Ovary (tissue), 10 donors: ENCODE measurements at places on chromosomes 6 and 20.

- DNase-seq: no peak
Observed at GRCh38 chr20:37885593-37886503, 17.1 kb upstream of the VSTM2L start.

GRCh38 chr6:7687145-7688111, 38.5 kb upstream of the BMP6 start:
- DNase-seq: no peak

DNA sequence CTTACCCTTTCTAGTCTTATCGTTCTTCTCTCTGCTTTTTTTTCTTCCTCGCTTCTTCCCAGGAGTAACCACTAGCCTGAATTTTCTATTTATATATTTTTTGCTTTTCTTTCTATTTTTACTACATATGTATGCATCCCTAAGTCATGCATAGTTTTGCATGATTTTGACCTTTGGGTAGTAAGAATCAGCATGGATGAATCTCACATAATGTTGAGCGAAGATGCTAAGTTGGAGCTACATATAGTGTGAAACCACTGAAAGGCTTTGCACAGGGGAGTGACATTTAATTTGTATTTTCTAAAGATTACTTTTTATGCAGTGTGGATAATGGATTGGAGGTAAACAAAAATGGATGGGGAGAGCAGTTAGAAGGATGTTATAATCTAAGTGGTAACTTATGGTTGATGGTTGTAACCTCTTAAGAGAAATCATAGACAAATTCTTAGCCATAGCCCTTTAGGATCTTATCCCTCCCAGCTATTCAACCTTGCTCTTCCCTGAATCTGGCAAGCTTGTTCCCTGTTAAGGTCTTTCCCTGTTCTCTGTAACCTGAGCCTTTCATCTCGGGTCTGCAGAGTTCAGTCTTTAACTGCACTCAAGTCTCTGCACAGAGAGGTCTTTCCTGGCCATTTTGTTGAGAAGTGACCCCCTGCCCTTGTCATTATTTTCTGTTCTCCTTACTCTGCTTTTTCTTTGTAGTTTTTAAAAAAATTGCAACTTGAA, 18.0 kb downstream of the PEX7 start:
- no peak for DNase-seq

GRCh38 chr20:9490631-9491030, 23.8 kb upstream of the LAMP5 start:
- no peak for DNase-seq

- no peak for DNase-seq
Observed at GRCh38 chr6:158815907-158816306, 3.3 kb downstream of the EZR start.

DNA sequence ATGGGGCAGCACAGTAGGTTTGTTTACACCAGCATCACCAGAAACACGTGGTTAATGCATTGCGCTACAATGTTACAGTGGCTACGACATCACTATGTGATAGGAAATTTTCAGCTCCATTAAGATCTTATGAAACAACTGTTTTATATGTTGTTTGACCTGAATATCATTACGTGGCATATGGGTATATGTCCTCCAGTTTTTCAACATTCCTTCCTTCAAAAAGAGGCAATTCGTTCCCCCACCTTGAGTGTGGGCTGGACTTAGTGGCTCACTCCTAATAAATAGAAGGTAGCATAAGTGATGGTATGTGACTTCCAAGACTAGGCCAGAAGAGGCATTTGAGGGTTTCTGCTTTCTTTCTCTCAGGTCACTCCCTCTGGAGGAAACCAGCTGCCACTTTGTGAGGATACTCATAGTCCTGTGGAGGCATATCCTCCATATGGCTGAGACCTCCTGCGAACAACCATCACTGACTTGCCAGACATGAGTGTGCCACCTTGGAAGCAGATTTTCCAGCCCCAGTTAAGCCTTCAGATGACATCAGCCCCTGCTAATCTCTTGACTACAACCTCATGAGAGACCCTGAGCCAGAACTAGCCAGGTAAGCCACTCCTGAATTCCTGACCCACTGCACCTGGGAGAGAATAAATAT, 2.3 kb upstream of the TRAM2 start:
- no peak for DNase-seq

DNA sequence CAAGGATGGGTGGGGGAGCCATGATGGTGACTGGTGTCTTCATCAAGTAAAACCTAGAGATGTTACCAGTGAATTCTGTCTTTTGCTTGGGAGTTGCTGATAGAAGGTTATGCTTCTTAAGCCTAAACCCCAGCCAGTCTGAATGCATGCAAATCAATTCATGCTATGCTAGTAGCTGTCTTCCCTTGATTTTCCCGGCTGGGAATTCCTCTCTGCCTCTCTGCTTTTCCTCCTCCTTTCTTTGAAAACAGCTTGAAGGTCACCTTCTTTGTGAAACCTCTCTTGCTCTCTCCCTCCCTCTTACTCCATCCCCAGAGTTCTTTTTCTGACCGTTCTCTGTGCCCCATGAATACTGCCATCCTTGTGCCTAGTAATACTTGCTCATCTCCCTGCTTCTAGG, 58.9 kb downstream of the TMEM200A start:
- DNase-seq: no peak

GRCh38 chr6:159007510-159007909, 7.5 kb upstream of the RSPH3 start:
- no peak for DNase-seq

DNA sequence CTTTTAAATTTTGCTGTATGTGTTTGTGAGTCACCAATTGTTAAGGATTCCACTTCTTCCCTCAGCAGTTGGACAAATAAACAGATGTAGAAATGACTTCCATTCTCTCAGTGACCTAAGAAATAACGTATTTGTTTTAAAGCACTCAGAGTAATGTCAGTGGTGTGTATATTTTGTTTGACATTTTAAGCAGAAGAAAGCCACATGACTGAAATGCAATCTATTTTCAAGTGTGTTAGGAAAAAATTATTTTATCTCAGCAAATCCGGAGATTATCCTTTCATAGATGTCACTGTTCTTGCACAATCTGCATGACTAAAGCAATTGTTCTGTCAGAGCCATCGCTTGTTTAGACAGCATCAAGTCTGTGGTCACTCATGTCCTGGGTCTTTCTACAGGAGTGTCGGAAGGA, 77.1 kb downstream of the JAG1 start:
- DNase-seq: no peak

- no peak for DNase-seq
Observed at GRCh38 chr20:29297411-29298270, 1959.8 kb upstream of the DEFB115 start.

GRCh38 chr6:139152892-139153271, 18.0 kb downstream of the HECA start:
- no peak for DNase-seq

DNA sequence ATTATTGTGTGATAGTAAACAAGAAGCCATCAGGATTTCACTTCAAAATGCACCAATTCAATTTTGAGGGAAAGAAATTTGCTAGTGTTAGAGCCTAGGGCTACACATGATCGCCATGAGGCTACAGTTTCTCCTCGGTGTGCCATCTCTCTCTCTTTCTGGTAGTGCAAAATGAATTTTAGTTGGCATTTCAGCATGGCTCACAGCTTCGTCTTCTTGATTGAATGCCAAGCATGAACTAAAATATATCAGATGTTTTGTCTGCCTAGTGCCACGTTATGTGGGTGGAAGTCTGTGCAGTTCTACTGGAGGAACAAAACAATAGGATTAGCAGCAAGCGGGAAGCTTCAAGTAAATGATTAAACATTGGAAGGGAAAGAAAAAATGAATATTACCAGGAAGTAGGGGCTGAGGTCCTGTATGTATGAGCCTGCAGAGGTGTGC, 6.8 kb upstream of the MRAP2 start:
- no peak for DNase-seq

- no peak for DNase-seq
Observed at GRCh38 chr6:122153557-122153956, 245.9 kb upstream of the HSF2 start.

DNA sequence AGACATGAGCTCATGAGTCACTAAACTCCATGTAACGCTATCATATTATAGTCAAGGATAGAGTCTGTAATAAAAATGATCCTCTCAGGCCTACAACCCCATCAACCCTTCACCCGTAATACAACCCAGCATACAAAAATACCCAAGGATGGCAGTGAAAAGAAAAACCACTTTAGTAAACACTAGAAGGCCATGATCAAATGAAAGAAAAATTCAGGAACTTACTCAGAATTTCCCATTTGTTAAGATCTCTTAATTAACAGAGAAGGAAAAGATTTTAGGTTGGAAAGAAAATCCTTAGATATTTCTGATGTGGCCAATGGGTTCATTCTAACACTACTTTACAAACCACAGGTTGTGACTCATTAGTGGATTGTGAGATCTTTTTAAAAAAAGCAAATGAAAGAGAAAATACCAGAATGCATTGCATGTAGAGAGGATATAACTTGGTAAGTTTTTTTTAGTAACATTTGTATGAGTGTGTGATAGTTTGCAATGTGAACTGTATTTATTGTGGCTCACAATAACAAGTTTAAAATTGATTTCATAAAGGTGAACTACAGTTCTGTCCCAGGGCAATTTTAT, 8.0 kb upstream of the UBE2J1 start:
- DNase-seq: no peak

DNA sequence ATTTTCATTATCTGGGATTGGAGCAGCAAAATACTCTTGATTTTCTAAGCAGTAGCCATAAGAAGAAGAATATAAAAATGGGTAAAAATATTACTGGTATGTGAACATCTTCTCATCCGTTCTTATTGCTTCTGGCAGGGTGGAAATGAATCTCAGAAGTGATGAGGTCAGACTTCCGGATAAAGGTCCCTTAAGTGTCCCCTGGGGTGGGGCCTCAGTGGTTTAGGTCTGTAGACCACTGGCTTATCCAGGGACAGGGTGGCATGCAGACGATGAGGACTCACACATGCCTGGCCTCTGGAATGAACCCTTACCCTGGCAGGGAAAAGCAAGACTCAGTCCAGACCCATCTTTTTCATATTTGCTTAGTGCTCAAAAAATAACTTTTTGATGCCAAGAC, 143.3 kb downstream of the UST start:
- DNase-seq: no peak

- no peak for DNase-seq
Observed at GRCh38 chr6:107655245-107655644, 165.3 kb downstream of the SOBP start.

DNA sequence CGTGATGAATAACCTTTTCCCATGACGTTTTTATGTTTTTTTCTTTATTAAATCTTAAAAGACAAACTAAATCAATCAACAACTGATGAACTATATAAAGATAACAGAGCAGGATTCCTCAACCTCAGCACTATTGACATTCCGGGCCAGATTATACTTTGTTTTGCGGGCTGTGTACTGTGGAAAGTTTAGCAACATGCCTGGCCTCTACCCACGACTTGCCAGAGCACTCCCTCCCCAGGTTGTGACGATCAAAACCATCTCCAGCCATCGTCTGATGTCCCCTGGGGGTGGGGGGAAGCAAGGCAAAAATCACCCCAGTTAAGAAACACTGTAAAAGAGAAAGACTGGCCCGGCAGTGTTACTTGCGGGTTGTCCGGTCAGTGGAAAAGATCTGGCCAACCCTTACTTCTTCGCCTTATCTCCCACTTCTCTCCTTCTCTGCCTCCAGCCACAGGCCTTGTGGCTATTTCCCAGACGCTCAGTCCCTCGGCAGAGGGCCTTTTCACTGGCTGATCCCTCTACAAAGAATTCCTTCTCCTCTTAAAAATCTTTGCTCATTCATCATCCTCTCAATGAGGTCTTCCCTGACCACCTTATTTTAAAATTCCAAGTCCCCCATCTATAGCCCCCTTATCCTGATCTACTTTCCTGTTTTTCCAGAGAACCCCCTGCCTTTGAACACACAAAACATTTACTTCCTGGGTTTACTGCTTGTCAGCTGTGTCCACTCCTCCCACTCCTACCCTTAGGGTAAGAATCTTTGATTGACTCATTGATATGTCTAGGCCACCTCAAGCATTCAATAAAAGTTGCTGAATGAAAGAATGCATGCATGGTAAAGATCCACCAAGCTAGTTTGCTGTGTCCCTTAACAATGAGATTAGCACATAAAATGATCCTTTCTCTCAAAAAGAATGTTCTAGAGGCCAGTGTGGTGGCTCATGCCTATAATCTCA, 14.7 kb upstream of the RAB22A start:
- no peak for DNase-seq

DNA sequence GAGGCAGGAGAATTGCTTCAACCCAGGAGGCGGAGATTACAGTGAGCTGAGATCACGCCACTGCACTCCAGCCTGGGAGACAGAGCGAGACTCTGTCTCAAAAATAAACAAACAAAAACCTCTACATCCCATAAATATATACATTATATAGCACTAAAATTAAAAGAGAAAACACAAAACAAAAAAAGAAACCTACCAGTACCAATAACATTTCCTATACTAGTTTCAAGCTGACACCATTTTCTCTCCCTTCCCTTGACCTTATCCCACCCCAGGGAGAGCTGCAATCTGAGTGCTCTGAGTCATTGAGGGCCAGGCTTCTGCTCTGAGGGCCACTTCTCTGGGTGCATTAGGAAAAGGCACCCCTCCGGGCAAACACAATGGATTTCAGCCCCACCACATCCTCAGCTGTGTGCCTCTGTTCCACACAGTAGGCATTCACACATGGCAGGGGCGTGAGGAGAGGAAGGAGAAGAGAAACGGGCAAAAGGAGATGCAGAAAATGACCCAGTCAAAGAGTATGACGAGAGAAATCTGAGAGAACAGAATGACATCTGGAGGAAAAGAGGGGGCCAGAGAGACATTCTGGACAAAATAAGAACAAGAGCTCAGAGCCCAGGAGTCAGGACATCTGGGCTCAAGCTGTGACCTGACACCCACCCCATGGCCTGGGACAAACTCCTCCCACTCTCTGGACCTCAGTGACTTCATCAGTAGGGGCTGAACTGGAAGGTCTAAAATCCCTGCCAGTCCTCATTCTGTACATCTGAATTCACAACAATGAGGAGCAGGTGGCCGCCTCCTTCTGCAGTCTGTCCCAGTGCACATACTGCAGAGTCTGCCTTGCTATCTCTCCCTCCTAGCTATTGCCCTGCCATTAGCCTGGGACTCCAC, 18.2 kb downstream of the TRIM26 start:
- DNase-seq: no peak

- no peak for DNase-seq
Observed at GRCh38 chr6:124772733-124773319, 189.4 kb upstream of the RNF217 start.

DNA sequence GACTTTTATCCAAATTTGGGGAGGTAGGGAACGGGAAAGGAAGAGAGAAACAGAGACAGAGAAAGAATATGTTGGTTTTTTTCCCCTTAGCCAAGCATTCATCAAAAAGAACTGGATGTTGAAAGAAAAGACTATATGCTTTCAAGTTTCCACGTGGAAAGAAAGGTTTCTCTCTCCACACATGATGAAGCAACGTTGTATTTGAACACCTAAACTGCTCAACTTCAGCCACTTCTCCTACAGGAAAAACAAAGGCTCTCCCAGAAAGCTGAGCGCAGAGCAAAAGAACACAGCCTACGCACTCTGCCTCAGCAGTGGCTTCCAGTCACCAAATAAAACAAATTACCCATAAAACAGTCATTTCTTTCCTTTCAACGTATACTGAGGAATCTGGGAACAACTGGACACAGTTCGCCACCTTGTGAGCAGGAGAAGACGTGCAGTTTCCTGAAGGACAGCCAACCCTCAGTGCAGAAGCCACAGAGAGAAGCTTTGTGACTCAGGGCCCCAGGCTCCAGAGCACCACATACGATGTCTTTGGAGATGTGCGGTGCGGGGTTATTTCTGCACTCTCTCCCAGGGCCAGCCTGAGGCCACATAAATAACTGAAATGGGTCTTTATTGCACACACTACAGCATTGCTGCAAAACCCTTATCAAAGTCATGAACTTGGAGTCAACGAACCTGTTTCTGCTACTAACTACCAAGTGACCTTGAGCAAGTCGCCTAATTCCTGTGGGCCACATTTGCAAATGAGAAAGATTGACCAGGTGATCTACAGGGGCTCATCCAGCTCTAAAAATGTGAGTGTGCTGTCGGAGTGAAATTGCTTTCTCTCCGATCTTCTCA, 10.1 kb downstream of the IL17F start:
- no peak for DNase-seq
